ENCODE measurements at places on chromosomes 1 and 21.

GRCh38 chr1:208855403-208855802, 611.2 kb upstream of the PLXNA2 start:
- DNase-seq: no peak

GRCh38 chr1:98205291-98206017, 284.6 kb upstream of the DPYD start:
- no peak for DNase-seq

DNA sequence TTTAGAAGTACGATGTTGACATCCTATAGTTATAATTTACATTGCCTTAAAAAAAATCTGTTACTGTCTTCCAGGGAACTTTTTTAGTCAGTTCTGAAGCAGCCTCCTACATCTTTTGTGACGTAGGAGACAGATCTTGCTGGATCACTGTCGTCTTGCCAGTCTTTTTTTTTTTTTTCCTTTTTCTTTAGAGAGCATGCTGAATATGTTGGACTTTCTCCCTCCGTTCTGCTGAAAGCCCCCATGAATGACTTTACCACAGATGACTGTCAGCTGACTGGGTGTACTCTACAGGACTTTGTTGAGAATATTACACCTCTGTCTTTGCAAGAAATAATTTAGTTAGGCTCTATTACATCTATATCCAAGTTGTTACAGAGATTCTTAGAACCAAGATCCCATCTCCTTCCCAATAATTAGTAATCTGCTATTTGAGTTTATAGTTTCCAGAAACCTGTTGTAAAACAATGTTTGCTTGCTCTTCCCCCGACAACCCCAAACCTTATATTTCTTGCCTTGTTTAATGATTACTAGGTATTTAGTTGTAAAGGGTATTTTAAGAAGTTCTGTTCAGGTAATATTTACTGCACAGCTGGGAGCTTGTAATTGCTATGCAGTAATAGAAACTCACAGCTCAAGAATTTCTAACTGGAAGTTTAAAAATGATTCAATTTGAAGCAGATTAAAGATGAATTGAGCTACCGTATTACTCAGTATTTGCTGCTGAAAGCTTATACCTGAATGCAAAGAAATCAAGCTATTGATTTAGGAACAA, 61.8 kb downstream of the RASAL2 start:
- no peak for DNase-seq

DNA sequence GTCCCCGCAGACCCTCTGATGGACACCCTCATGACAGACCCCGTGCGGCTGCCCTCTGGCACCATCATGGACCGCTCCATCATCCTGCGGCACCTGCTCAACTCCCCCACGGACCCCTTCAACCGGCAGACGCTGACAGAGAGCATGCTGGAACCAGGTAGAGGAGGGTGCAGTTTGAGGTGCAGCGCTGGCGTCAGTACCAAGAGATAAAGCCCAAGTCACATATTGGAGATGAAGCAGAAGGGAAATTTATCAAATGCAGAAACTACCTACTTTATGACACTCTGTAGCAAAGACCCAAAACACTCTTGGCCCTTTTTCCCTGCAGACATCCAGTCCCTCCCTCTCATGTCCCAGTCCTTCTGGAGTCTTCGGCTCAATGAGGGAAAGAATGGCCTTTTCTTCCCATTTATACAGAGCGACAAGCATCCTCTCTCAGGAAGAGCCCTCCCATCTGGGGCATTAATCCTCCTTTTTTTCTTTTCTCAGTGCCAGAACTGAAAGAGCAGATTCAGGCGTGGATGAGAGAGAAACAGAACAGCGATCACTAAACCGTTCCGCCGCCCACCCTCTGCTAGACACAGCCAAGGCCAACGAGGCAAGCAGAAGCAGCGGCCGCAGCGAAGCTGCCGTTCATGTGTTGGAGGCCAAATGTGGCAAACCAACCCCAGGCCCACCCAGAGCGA, 30.8 kb upstream of the KIF1B start:
- DNase-seq: no peak

- DNase-seq: no peak
Observed at GRCh38 chr21:25983745-25984144, 186.8 kb downstream of the APP start.

GRCh38 chr1:223543560-223543959, 121.9 kb downstream of the CAPN8 start:
- DNase-seq: no peak

GRCh38 chr1:115900856-115901255, 59.9 kb upstream of the NHLH2 start:
- no peak for DNase-seq

DNA sequence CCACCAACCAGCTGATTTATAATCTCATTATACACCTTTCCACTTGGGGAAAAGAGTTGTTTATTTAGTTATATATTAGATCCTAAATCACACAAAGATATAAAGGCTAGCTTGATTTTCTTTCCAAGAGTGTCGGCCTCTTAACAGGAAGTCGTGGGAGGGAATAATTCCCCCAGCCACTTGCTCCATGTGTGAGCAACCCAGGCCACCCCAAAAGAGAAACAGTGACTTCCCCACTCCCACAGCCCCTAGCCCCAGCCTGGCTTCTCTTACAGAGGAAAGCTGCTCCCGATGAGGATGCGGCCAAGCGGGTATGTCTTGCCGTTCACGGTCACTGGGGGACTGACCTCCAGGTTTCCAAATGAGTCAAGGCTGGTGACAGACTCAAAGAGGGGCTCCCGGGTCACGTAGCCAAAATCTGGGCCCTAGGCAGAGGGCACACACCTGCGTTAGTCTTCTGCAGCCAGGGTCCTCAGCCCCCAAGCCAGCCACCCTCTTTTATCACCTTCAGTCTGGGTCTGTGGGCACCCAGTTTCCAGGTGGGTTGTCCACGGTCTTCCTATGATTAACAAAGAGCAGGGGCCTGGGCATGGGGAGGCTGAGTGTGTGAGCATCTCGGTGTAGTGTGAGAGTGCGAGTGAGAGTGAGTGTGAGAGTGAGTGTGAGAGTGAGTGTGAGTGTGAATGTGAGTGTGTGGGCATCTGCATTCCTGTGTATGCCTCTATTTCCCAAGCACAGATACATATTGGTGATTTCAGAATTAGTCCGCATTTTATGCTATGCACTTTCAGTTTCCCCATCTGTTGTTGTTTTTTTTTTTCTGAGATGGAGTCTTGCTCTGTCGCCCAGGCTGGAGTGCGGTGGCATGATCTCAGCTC, 25.4 kb upstream of the SDHB start:
- no peak for DNase-seq

DNA sequence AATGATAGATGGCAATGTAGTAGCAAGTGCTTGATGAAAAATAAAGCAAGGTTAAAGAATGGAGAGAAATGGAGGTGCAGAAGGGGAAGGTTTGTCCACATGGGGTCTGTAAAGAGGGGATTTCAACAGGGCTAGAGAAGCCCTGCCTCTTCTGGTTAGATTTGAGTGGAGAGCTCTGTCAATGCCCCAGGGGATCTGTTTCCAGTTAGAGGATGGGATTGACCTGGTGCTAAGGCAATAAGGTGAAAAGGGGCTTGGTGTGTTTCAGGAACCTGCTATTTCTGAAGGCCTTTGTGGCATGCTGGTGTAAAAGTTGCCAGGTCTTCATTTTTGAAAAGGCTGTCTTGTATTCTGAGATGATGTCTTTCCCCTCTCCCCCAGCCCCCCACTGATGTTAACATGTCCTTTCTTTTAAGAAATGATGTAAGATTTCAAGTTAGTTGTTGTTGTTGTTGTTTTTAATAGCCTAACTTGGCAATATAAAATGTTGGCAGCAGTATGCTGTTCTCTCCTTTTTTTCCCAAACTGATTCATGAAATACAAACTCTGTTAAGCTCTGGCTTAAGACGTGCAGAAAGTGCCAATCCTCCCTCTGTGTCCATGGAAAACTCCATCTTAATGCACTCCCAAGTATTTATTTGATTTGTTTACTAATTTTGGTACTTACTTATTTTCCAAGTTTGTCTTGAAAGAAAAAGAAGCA, 370.3 kb upstream of the ADGRL2 start:
- no peak for DNase-seq

- DNase-seq: no peak
Observed at GRCh38 chr1:92910081-92910480, 51.2 kb downstream of the DIPK1A start.

GRCh38 chr1:44835738-44836675, 7.0 kb downstream of the PTCH2 start:
- peak; percentile 80 for DNase-seq

- DNase-seq: peak; percentile 15
Observed at GRCh38 chr1:163174524-163175437, 27.9 kb downstream of the RGS5 start.

GRCh38 chr1:59013276-59013927, 229.6 kb upstream of the JUN start:
- DNase-seq: no peak

GRCh38 chr1:156663178-156663577, 14.0 kb downstream of the NES start:
- DNase-seq: no peak

DNA sequence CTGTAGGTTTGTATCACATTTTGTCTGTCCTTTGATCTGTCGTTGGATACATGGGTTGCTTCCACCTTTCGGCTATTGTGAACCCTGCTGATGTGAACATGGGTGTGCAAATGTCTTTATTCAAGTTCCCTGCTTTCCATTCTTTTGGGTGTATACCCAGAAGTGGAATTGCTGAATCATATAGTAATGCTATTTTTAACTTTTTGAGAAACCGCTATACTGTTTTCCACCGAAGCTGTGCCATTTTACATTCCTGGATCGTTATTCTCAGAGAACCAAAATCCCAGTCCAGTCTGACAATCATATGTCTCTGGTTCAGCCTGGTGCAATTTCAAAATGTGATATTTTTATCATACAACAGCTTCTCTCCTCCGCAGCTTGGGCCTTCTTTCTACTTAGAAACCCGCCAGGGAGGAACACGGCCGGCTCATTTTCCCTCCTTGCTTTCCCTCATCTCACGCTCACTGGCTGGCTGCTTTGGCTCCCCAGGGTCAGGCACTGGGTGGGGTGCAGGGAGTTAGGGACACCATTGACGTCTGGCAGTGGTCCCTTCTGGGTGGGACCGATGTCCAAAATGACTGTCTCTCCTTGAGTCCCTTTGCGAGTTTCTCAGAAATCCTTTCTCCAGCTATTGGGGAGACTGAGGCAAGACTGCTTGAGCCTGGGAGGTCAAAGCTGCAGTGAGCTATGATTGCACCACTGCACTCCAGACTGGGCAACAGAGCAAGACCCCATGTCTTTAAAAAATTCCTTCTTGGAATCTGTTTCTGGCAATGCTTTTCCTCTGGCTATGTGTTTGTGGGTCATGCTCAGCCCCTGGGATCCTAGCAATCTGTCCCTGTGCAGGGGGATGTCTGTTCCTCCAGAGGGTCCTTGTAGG, 73.5 kb upstream of the AKT3 start:
- DNase-seq: no peak

- no peak for DNase-seq
Observed at GRCh38 chr1:185886046-185886445, 151.9 kb downstream of the HMCN1 start.

GRCh38 chr1:207920444-207921021, 9.6 kb upstream of the CD34 start:
- DNase-seq: no peak

DNA sequence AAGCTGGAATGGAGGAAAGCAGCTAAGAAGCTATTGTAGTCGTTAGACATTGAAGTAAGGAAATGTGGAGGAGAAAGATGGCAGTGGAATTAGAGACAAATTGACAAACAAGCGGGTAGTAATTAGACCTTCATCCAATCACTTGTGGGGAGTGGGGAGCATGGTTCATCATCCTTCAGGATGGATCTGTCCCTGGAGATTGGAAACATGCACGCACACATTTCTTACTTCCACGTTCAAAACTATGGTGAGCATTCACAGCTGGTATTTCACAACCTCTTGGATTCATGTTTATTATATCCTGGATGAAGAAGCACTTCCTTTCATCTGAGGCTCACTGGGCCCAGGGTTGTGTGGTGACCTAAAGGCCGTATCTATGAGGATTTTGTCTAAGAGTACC, 188.1 kb downstream of the ST6GALNAC3 start:
- no peak for DNase-seq

DNA sequence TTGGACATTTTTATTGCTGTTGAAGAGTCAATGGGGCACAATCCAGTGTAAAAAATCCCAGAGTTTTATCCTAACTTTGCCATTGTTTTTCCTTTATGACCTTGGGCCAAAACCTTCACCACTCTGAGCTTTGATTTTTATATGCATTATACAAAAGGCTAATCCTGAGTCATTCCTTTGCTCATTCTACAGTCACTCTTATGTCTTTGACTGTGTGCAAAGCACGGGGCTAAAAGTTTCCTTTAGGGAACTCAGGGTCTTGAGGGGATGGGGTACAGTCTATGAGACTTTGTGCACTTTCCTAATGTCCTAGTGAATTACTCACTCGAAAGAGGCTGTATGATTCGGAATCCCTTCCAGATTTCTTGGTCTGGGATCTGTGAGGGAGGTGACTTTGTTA, 543.2 kb upstream of the CAMK1G start:
- no peak for DNase-seq

DNA sequence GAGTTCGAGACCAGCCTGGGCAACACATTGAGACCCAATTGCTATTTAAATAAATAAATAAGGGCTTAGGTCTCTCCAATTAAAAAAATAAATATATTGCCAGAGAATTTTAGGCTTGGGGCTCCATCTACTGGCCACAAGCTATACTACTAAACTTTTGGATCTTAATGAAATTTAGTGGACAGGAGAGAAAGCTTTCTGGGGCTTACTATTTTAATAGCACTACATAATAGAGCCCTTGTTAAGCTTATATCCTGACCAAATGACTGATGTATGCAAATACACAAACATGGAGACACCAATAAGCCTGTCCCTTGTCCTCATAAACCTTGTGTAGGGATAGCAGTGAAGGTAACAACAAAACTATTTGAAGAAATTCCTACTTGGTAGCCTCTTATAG, 18.4 kb downstream of the CCT3 start:
- DNase-seq: no peak

DNA sequence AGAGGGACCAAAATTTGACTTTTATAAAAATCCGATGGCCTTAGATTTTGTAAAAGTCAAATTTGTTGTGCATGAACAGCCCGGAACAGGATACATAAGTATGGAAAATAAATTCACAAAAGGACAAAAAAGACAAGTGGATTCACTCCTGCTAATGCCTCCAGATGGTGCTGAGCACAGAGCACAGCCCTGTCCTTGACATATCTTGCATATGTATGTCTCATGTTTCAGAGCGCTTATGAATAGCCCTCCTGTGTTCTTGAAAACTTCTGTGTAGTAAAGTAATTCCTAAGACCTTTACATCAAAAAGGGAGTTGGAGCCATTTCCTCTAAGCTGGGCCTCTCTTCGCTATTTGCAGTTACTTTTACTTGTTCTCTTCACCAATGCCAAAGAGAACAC, 110.7 kb upstream of the RAB3GAP2 start:
- no peak for DNase-seq
